ENCODE measurements at places on chromosomes 2 and 18.

DNA sequence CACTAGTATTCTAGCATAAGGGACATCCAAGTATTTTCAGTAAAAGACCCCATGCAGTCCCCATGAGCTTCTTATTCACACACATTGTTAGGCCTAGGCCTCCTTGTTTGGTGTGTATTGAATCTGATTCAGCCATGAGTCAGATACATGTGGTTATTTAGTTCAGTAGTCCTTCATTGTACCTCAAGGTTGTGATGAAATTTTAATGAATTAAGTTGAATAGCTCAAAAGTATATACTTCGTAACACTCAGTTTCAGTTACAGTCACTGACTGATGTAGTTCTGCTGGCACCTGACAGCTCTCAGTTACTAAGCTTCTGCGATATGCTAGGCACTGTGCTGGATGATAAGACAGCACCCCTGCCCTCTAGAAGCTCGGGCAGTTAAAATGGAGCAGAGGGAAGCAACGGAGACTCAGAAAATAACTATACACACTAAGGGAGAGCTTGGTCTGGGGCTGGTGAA lies 86.4 kb downstream of the XRCC5 start:
- DNase-seq: no peak

- DNase-seq: no peak
Observed at GRCh38 chr18:43735570-43735969, 458.3 kb upstream of the SYT4 start.

DNA sequence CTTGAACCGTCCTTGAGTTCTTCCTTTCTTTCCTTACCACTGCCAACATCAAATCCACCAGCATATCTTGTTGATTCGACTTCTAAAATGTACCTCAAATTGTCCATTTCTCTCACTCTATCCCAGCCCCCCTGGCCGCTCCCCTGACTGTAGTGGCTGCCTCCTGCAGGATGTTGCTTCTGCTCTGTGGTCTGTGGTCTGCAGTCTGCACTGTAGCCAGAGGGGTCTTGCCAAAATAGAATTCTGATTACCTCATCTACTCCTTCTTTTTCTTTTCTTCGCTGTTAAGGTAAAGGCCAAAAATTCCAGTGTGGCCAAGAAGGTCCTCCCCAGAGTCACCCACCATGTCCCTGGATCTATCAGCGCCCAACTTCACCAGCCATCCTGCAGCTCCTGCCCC lies 79.5 kb upstream of the ALPP start:
- no peak for DNase-seq

DNA sequence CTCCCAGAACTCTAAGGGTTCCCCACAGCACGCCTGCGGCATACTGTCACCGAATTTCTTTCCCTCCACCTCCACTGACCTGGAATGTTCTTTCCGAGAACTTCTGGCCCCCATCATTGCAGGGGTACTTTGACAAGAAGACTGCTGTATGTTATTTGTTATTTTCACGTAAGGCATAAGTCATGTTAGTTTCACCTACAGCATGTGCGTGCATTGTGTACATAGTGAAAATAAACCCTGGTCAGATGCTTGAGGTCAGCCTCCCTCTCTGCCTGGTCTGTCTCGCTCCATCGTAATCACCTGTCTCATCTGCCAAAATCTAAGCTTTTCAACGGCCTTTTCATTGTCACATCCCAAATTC lies 4.1 kb downstream of the ABCG8 start:
- no peak for DNase-seq

DNA sequence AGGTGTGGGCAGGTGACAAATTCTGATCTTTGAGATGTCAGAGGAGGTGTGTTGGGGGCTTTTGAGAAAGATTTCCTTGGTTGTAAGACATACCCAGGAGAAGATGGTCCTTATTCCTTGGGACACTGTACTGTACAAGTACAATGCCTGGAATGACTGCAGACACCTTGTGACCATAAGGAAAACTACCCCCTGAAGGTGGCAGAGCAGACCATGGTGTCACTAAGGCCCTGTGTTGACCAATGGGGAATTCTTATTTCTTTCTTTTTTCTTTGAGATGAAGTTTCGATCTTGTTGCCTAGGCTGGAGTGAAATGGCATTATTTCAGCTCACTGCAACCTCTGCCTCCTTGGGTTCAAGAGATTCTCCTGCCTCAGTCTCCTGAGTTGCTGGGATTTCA lies 4.4 kb upstream of the ANKRD29 start:
- DNase-seq: no peak

DNA sequence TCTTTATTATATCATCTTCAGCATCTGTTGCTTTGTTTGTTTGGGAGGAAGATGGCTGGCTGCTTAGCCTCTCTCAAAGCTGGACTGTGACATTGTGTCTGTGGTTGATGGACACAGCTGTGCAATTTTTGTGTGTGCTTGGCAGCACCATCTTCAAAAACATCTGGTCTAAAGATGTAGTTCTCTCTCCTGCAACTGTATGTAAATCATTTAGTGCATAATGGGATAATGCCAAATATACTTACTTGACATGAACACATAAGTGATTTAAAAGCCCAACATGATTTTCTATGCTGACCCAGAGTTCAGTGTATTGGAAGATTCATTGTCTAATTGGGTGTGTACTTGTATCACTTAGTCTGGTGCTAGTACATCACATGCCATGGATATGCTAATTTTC lies 112.2 kb downstream of the MAP4K4 start:
- DNase-seq: no peak

DNA sequence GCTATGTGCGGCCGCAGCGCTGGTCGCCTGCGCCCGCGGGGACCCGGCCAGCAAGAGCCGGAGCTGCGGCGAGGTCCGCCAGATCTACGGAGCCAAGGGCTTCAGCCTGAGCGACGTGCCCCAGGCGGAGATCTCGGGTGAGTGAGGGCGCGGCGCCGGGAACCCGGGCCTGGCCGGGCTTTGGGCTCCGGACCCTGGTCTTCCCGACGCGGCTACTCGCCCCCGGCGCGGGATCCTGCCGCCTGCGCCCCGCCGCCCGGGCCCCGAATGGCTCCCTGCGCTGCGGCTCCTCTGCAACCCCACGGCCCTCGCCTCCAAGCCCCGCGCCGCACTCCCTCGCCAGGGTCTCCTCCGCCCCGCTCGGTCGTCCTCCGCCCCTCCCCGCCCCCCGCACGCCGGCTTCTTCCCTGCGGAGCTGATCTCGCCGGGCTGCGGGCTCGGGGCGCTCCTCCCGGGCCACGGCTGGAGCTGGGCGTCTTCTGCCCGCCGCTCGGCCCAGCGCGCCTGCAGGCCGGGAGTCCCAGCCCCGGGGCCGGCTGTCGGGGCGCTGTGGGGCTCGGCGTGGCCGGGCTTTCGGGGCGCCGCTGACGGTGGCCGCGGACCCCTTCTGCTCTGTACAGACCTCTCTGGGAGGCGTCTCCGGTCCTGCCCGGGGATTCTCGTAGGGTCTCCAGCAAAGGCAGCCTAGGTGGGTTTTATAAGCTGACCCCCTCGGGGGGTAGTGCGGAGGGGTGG lies 652 bp downstream of the GPC1 start:
- DNase-seq: no peak

DNA sequence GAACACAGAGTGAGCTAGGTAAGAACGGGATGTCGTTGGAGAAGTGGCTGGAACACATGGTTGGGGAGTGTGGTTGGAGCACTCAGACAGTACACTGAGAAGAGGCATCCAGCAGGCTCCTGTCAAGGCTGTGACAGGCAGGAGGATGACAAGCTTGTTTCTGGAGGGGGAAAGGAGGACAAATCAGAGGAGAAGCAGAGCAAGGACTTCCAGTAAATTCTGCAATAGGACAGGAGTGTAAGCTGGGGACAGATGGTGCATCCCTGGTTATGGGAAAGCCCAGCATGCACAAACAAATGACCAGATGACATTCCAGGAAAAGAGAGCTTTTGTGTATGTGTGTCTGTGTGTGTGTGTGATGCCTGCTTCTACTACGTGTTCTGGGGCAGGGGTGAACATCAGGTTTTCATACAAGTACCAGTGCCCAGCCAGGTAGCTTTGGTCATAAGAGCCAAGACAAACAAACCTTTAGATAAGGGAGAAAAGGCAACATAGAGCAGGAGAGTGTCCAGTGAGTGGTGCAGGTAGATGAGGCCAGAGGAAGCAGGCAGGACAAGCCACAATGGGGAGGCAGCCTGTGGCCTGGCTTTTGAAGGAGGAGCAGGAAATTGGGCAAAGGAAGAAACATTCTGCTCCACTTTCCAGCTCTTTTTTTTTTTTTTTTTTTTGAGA lies 32.1 kb upstream of the MAPK4 start:
- DNase-seq: no peak

GRCh38 chr18:22871809-22872525 lies 61.2 kb upstream of the RBBP8 start:
- DNase-seq: no peak

DNA sequence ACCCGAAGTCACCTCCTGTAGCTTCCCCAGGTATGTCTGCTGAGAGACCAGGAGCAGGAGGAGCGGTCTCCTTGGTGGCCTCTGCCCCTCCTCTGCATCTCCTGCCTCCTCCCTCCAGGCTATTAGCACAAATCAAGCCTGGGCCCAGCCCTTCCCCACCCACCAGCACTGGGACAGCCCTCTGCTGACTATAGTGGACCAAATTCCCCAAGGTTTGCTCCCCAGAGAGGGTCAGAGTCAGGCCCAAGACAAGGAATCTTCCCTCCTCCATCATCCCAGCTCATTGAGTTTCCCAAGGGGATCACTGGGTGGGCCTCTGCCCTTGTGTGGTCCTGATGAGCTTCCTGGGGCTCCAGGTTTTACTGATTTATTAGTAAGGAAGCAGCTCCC lies 62.1 kb downstream of the EMILIN2 start:
- no peak for DNase-seq

GRCh38 chr18:63676526-63677323 lies 15.0 kb upstream of the SERPINB3 start:
- no peak for DNase-seq

- no peak for DNase-seq
Observed at GRCh38 chr2:175318542-175318941, 137.0 kb upstream of the ATP5MC3 start.

GRCh38 chr18:12278741-12279682 lies 24.9 kb downstream of the CIDEA start:
- no peak for DNase-seq

GRCh38 chr2:54469484-54470053 lies 13.4 kb downstream of the SPTBN1 start:
- DNase-seq: no peak

- no peak for DNase-seq
Observed at GRCh38 chr2:134244587-134244986, 9.3 kb upstream of the MGAT5 start.

GRCh38 chr2:3830796-3831195 lies 127.4 kb downstream of the DCDC2C start:
- DNase-seq: no peak

DNA sequence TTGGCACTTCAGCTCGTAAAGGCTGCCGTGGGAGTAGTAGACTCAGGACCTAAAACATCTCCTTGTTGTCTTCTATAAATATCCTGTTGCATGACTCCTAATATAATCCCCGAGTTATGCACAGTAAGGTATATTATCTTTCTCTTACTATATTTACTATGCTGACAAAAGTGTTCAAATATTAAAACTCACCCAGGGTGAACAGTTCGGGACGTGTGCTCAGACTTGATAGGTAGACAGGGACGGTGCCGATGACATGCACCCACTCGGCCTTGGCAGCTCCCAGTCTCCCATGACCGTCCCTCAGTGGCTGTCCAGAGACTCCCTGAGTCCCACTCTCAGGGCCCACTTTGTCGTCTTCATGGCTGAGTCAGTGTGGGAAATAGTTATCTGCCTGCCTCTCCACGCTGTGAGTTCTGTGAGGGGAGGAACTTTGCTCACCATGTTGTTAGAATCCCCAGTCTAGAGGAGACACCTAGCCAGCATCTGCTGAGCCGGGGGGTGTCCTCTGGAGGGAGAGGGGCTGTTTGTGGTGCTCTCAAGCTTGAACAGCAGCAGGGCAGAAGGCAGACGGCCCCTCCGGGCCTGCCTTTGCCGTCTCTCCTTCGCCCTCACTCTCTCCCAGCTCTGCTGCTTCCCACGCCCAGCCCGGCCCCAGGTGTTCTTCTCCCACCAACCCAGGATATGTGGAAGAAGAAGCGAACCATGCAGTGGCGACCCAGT lies 75.0 kb downstream of the DGKD start:
- no peak for DNase-seq

DNA sequence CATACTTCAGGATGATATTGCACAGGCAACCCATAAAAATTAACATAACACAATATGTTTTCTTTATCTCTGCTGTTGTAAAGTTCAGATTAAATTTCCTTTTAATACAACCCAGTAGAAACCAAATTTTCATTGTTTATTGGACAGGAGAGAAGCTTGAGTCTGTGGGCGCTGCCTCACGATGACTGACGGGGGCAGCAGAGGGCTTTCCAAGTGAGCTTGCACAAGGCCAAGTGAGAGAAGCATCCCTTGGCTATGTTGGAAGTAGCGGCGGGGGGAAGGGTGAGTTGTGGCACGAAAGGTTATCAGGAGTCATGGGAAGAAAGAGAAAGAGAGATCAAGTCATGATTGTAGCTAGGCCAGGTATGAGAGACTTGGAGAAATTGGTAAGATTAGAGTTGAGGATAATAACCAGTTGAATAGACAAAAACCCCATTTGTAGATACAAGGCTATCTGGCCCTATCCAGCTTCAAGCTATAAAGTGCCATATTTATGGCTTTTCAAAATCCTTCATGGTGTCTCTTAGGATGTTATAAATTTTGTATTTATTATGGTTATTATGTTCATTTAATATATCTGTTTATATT lies 413.7 kb upstream of the FAM98A start:
- DNase-seq: no peak

- no peak for DNase-seq
Observed at GRCh38 chr2:51789918-51790317, 758.0 kb upstream of the NRXN1 start.

DNA sequence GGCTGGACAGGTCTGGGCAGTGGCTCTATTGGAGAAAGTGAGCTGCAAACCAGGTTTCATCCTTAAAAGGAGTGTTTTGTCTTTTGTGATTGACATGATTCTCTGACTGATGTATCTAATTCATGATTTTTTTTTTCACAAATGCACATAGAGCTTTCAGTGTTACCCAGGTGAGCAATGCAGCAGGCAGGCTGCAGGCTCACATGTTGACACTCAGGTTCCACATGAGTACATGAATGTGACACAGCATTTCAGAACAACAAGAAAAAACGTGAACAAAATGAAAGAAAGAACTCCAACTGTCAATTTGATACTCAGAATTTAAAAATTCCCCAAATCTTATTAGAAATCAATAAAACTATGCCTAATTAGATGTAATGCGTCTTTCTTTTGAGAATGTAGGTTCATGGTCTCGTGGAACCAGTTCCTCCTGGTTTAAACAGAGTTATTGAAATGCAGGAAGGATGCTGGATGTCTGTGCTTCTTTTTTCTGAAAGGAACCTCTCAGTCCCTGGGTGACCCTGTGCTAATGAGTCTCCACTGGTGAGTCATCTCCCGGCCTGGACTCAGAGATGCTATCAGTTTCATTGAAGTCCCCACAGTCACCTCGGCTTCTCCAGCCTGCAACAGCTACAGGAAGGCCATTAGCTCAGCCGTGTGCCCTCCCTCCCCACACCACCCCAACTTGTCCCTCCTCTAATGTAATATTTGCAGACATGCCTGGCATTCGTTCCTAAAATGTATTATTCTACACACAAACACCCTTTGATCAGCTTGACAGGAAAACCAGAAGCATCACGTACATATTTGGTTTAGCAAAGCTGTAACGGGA lies 430.4 kb downstream of the LPIN1 start:
- peak; percentile 26 for DNase-seq

Measured in GM19239 (cell line).